Activated naive CD8-positive, alpha-beta T cell treated with anti-CD3 and anti-CD28 coated beads for 36 hours (primary cell): ENCODE measurements at places on chromosomes 3 and 15. TPM values are rescaled to one million over a fixed set of nuclear protein-coding genes. Genes with fewer than 3 reads are reported as not detected.
A peak's percentile ranks its signal among the peaks of the same experiment; 100 is the strongest.

The FOXB1 gene
- total RNA-seq: 0.29 TPM

The GABRR3 gene
- not detected for total RNA-seq

The PCYT1A gene
- total RNA-seq: 41.2 TPM

The POLG gene
- 96.1 TPM for total RNA-seq

The TIMP4 gene
- total RNA-seq: not detected

The ACKR2 gene
- total RNA-seq: 2.8 TPM

The GHSR gene
- not detected for total RNA-seq

The GALNT15 gene
- not detected for total RNA-seq

GRCh38 chr3:82353306-82354171 lies 592.1 kb upstream of the GBE1 start:
- no peaks in the 10 kb centered on the region for H3K36me3 ChIP-seq
- no peak overlapping the region for H3K27ac ChIP-seq
- no peak for DNase-seq
- no peaks in the 10 kb centered on the region for H3K4me1 ChIP-seq
- no peak overlapping the region for H3K4me3 ChIP-seq

DNA sequence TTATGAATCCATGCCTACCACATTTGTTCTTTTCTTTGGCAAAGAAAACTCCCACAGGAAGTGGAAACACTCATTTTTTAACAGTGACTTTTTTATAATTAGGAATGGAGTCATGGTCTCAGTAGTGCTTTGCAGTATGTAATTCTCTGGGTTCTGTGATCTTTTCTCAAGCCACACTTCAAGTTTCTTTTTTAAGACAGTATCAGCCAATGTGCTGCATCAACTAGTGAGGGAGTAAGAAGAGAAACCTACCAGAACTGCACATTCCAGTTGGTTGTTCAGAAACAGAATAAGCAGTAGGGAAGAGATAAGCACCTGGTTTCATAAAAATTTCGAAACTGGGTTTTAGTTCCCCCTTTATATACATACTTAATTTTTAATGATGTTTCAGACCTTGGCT lies 126.3 kb downstream of the FOXB1 start:
- no peak overlapping the region for H3K4me3 ChIP-seq
- H3K4me1 ChIP-seq: peaks cover 27% of the 10 kb centered on the region
- no peak for DNase-seq

DNA sequence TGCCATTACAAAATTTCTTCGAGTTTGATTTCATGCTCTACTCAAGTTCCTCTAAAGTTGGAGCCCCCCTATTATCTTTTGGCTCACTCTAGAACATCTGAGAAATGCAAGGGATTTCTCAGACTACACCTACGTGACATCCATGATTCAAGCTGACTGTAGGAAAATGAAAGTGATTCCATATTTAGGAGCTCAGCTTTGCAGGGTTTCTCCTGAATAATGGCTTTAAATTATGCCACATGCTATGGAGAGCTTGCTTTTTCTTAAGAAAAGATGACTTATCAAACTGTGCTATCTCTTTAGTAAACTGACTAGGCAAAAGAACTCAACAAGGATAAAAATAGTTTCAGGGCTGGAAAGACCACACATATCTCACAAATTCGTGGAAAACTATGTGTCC lies 292.1 kb downstream of the LSAMP start:
- no peaks in the 10 kb centered on the region for H3K27me3 ChIP-seq
- H3K4me3 ChIP-seq: no peak overlapping the region
- DNase-seq: no peak
- no peaks in the 10 kb centered on the region for H3K4me1 ChIP-seq
- H3K27ac ChIP-seq: no peak overlapping the region

GRCh38 chr15:71781965-71782265 lies 28.4 kb upstream of the NR2E3 start:
- peaks cover 23% of the 10 kb centered on the region for H3K27me3 ChIP-seq
- H3K4me3 ChIP-seq: no peak overlapping the region
- no peaks in the 10 kb centered on the region for H3K36me3 ChIP-seq

- H3K36me3 ChIP-seq: peaks cover 15% of the 10 kb centered on the region
- no peak overlapping the region for H3K4me3 ChIP-seq
- H3K27ac ChIP-seq: no peak overlapping the region
- H3K27me3 ChIP-seq: no peaks in the 10 kb centered on the region
Observed at GRCh38 chr3:14435175-14436014, 33.0 kb downstream of the SLC6A6 start.

DNA sequence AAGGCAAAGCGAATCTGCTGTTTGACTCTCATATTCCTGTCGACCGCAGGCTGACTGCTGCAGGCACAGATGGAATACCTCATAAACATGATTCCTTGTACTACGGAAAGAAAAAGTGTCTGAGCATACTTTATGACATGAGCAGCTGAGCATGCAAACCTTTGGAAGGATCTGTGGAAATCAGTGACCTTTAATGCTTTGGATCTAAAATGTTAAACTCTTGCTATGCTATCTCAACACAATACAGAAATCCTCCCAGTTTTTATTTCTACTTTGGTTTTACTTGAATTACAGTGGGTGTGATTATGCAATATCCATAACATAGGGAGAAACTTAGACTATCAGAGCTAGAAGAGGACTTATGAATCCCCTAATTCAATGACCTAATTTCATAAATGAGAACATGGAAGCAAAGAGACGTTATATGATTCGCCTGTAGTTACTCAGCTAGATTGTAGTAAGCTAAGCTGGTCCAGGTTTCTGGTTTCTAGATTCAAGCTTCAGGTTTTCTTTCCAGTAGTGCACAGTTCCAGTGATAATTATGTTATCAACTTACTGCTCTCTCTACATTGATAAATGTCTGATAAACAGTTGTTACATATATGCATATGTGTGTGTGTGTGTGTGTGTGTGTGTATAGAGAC lies 127.6 kb upstream of the GBE1 start:
- no peak overlapping the region for H3K4me3 ChIP-seq
- no peaks in the 10 kb centered on the region for H3K27me3 ChIP-seq
- no peaks in the 10 kb centered on the region for H3K4me1 ChIP-seq
- no peaks in the 10 kb centered on the region for H3K36me3 ChIP-seq

- no peak overlapping the region for H3K4me3 ChIP-seq
- H3K36me3 ChIP-seq: peaks cover 35% of the 10 kb centered on the region
- no peak for DNase-seq
- H3K4me1 ChIP-seq: peaks cover 68% of the 10 kb centered on the region
- H3K27ac ChIP-seq: peak overlapping the region; percentile 86
Observed at GRCh38 chr15:101187820-101188636, 63.8 kb downstream of the CHSY1 start.

DNA sequence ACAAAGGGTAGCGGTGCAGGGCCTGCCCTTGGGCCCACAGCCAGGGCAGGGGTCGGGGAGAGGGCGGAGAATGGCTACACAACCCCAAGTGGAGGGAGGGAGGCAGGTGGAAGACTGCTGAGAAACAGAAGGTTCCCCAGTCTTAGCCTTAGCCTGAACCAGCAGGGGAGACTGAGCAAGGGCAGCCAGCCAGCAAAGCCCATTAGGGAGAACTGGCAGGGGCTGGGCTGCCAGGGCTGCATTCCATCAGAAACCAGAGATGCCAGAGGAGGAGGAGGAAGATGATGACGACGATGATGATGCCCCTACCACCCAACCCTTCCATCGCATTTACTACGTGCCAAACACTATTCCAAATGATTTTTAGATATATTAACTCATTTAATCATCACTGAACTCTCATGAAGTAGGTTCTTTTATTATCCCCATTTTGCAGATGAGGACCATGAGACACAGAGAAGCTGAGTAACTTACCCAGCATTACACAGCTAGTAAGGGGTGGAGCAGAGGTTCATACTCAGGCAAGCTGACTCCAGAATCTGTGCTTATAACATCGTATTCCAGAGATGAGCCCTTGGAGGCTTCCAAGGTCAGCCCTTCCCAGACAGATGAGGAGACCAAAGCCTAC lies 8.7 kb downstream of the SEMA7A start:
- H3K27ac ChIP-seq: peak overlapping the region; percentile 29
- no peaks in the 10 kb centered on the region for H3K27me3 ChIP-seq
- peaks cover 78% of the 10 kb centered on the region for H3K4me1 ChIP-seq
- H3K4me3 ChIP-seq: no peak overlapping the region
- peaks cover 39% of the 10 kb centered on the region for H3K36me3 ChIP-seq
- no peak for DNase-seq

- H3K27ac ChIP-seq: no peak overlapping the region
- H3K36me3 ChIP-seq: peaks cover 2% of the 10 kb centered on the region
- no peak overlapping the region for H3K4me3 ChIP-seq
- H3K27me3 ChIP-seq: no peaks in the 10 kb centered on the region
Observed at GRCh38 chr15:62708470-62708869, 334.1 kb upstream of the TPM1 start.

- DNase-seq: no peak
- peaks cover 35% of the 10 kb centered on the region for H3K4me1 ChIP-seq
- peaks cover 1% of the 10 kb centered on the region for H3K36me3 ChIP-seq
- H3K4me3 ChIP-seq: no peak overlapping the region
Observed at GRCh38 chr3:143302638-143303171, 183.1 kb downstream of the CHST2 start.
